ENCODE measurements at places on chromosomes 11 and 22. TPM values are rescaled to one million over a fixed set of nuclear protein-coding genes. Genes with fewer than 3 reads are reported as not detected.

DNA sequence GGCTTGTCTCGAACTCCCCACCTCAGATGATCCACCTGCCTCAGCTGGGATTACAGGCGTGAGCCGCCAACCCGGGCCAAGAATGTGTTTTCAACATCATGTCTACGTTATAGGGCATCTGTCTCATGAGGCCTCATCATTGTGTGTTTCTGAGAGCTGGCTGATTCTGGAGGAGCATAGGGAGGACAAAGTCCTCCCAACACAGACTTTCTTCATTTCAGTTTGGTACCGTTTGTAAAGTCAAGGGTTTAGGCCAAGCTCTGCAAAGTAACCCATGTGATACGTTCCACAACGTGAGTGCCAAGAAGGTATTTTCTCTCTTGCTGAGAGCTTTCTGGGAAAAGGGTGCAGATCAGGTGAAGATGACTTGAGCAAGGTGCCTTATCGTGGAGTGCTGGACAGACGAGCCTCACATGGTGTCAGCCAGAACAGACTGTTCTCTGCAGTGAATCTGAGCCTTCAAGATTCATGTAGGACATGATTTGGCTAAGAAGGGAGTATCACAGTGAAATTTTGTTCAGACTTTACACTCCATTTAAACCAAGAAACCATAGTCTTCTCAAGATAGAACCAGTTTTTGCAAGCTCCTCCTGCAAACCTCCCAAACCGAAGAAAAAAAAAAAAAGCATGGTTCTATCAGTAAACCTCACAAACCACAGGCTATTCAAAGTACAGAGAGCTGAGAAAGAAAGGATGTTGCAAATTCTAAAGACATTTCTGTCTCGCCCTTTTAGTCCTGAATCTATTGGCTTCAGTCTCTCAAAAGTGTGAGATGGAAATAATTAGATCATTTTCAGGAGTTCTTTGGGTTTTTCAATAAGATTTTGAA lies 71.7 kb downstream of the DBX1 start:
- H3K4me1 ChIP-seq = peaks cover 44% of the 10 kb centered on the region
- H3K4me3 ChIP-seq = peak overlapping the region; percentile 55
- H3K27me3 ChIP-seq = peaks cover 13% of the 10 kb centered on the region
- no peaks in the 10 kb centered on the region for H3K36me3 ChIP-seq
- H3K27ac ChIP-seq = peak overlapping the region; percentile 55

DNA sequence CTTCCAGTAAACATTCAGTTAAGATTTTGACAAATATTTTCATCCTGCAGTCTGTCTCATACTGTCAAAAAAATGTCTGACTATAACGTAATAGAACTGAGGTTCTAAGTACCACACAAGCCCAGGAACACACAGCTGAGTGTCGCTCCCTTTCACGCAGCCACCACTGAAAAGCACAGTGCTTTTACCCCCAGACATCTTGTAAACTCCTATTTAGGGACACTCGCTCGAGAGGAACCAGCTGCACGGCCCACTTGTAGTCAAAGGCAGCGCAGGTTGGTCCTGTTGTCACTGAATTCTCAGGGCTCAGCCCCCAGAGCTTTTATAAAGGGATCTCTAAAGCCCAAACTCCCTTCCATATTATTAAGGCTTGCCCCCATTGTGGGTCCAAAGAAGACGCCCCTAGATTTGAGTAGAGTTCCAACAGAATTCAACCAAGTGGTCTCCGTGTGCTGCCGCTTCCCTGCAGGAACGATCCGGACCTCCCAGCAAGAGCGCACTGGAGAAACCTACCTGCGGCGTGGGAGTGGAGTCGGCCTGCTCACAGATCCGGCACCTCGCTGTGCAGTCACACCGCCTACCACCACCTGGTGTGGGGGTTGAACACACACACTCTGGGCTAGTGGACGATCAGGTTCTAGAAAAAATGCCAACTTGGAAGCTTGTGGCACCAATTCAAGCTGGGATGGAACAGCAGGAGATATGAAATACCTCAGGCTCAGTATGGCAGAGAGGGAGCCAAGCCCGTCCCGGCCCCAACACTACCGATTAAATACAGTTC lies 23.4 kb downstream of the ASPHD2 start:
- no peaks in the 10 kb centered on the region for H3K27me3 ChIP-seq
- DNase-seq = no peak
- no peaks in the 10 kb centered on the region for H3K4me1 ChIP-seq
- no peak overlapping the region for H3K27ac ChIP-seq

DNA sequence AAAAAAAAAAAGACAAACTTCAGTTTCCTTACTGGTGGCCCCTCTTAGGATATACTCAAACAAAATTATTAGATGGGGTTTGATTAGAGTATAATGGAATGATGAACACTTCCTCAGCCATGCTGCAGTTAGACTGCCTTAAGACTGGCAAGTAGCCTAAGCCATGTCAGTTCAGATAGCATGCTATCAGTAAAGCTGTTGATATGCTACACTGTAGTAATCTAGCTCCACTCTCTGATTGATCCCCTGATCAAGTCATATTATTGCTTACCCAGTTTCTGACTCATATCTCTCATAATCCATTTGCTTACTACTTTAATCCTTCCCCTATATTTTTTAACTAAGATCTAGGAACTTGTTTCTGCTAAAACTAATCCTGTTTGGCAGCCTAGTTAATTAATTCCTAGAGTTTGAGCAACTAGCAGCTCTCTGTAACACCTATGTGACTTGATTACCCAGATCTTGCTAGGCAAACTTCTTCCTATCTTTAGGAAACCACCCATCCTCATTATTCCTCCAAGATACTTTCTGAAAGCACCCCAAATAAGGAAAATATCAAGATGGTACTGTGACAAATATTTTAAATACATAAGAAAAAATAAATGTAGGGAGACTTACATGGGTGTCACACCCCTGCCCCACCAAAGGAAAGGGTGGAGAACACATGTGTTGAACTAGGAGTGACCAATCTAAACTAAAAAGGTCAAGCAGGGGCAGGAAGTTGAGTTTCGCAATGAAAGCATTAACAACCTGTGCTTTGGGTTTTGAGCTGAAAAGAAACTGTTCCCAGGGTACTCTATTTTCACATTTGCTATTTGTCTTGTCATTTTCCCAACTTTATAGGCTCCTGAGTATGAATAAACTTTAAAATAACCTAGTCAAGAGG lies 43.2 kb downstream of the PIK3C2A start:
- peaks cover 14% of the 10 kb centered on the region for H3K36me3 ChIP-seq
- H3K4me1 ChIP-seq = peaks cover 84% of the 10 kb centered on the region
- H3K27me3 ChIP-seq = no peaks in the 10 kb centered on the region
- peak; percentile 22 for DNase-seq
- peak overlapping the region; percentile 70 for H3K4me3 ChIP-seq
- H3K27ac ChIP-seq = peak overlapping the region; percentile 92

Gene RANBP1
- polyA plus RNA-seq = 92.4 TPM

GRCh38 chr11:34451053-34451452 lies 12.3 kb downstream of the CAT start:
- no peak overlapping the region for H3K27ac ChIP-seq
- peaks cover 24% of the 10 kb centered on the region for H3K36me3 ChIP-seq

- no peak overlapping the region for H3K4me3 ChIP-seq
- no peaks in the 10 kb centered on the region for H3K36me3 ChIP-seq
- no peak overlapping the region for H3K27ac ChIP-seq
- peaks cover 2% of the 10 kb centered on the region for H3K27me3 ChIP-seq
- H3K4me1 ChIP-seq = no peaks in the 10 kb centered on the region
- DNase-seq = no peak
Measured at GRCh38 chr11:92875473-92875872, 94.0 kb upstream of the MTNR1B start.
